Caco-2 (cell line): ENCODE measurements at places on chromosomes 7 and 10. TPM values are rescaled to one million over a fixed set of nuclear protein-coding genes. Genes with fewer than 3 reads are reported as not detected.

Gene UCMA
- total RNA-seq = not detected in 2 replicates

DNA sequence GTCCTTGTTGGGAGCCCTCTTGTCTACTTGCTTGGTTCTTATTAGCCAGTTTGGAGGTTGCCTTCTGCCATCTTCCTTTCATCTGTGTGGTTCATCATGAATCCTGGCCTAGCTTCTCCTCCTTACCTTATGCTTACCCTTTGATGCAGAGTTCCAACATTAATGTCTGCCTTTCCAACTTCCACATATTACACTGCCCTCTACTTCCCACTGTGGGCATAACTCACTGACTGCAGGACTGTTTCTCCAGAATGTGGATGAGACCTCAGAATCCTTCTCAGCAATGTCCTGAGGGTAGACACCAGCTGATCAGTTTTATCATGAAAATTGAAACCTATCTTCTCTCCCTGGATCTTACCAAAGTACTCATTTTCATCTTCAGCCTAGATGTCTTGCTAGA, 491.0 kb downstream of the LRMDA start:
- no peaks in the 10 kb centered on the region for H3K36me3 ChIP-seq
- no peaks in the 10 kb centered on the region for H3K4me1 ChIP-seq
- H3K27ac ChIP-seq = no peak overlapping the region
- H3K4me3 ChIP-seq = no peak overlapping the region
- DNase-seq = no peak
- H3K27me3 ChIP-seq = no peaks in the 10 kb centered on the region

Gene ZNF736
- total RNA-seq = 6.1 and 8.8 TPM in 2 replicates

GRCh38 chr10:113754125-113754524, 2.6 kb downstream of the PLEKHS1 start:
- DNase-seq = no peak
- no peaks in the 10 kb centered on the region for H3K27me3 ChIP-seq
- peaks cover 16% of the 10 kb centered on the region for H3K4me1 ChIP-seq
- H3K36me3 ChIP-seq = no peaks in the 10 kb centered on the region

DNA sequence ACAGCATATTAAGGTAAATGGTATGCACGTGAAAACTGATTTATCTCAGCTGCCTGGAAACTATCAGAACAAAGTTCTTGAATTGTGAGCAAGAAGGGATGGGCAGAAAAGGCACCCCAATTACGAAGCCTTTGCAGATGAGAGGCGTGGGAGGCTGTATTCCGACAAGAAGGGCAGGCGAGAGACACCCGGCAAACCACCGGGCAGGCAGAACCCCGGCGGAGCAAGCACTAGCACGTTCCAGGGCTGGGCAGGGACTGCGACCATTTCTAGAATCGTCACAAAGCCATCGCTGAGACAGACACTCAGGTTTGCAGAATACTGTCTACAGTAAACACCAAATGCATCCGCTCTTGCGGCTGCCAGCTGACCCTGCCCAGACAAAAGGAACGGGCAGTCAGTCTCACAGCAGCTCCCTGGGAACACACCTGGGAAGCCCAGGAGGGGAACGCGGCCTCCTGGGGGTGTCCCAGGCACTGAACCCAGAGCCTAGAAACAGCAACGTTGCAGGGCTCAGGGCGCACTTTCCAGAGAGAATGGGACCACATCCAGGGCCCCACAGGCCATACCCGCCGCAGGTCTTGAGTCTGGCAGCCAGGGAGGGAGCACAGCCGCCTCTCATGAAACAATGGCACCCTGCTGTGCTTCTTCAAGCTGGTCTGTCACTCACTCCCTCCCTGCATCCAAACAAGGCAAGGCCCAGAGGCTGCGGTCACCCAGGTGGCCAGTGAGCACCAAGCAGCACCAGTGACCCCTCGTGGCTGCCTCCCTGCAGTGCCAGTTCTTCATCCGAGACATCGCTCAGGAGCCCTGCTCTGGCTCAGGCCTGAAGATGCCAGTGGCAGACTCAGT, 261.9 kb downstream of the PTPRN2 start:
- no peaks in the 10 kb centered on the region for H3K4me1 ChIP-seq
- DNase-seq = no peak
- no peak overlapping the region for H3K4me3 ChIP-seq
- no peaks in the 10 kb centered on the region for H3K27me3 ChIP-seq
